ENCODE measurements at places on chromosomes 11 and 22.
A peak's percentile ranks its signal among the peaks of the same experiment; 100 is the strongest.

DNA sequence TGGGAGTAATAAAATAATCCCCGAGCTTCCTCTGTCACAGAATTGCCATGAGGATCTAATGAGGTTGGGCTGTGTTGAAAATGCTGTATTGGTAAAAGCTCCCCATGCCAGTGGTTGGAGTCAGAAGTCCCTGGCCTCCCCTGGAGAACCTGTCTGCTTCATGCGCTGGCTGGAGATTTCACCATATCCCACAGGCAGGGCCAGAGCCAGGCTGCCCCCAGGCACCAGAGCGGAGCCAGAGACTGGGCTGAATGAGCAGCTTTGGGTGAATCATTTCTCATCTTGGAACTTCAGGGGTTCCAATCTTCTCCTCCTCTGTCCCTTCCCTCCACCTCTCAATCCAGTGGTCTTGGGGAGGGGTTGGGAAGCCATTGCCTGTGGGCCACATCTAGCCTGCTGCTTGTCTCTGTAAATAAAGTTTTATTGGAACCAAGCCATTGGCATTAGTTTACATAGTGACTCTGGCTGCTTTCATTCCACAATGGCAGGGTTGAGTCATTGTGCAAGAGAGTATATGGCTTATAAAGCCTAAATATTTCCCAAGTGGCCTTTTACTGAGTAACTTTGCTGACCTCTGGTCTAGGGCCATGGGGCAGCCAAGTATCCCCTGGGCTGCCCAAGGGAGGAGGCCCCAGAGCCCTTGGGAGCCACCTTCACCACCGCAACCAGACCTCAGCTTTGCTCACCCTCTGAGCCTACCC lies 35.2 kb downstream of the LRRC10B start:
- peaks cover 94% of the 10 kb centered on the region for H3K4me1 ChIP-seq
- H3K36me3 ChIP-seq: no peaks in the 10 kb centered on the region
- no peak overlapping the region for H3K4me3 ChIP-seq
- peaks cover 13% of the 10 kb centered on the region for H3K27me3 ChIP-seq
- H3K27ac ChIP-seq: no peak overlapping the region

DNA sequence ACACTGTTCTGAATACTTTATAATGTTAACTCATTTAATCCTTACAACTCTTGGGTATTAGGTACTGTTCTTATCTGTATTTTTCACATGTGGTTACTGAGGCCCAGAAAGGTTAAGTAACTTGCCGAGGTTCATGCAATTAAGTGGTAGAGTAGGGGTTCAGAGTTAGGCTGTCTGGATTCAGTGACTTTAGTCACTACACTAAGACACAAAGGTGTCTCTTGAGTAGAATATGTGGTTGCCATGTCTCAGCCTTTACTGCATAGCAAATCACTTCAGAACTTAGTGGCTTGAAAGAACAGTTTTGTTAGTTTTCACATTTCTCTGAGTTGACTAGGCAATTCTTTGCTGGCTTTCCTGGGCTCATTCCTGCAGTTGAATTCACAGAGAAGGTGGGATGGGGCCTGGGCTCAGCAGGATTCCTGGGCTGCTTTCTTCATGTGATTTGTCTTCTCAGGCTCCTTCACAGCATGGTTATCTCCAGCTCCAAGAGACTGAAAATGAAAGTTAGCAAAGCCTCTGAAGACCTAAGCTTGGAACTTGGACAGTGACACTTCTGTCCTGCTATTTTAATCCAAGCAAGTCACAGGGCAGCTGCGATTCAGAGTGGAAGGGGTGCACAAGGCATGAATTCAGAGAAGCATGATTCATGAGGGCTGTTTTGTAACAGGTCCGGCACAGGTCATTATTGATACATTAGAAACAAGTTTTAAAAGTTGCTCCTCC lies 68.3 kb downstream of the SPECC1L start:
- H3K4me3 ChIP-seq: no peak overlapping the region
- H3K27ac ChIP-seq: no peak overlapping the region
- no peaks in the 10 kb centered on the region for H3K4me1 ChIP-seq
- H3K27me3 ChIP-seq: no peaks in the 10 kb centered on the region
- no peak for DNase-seq

GRCh38 chr11:19715373-19715772 lies 2.7 kb downstream of the NAV2 start:
- no peaks in the 10 kb centered on the region for H3K36me3 ChIP-seq
- H3K27me3 ChIP-seq: peaks cover 31% of the 10 kb centered on the region
- H3K4me1 ChIP-seq: peaks cover 64% of the 10 kb centered on the region
- no peak for DNase-seq

GRCh38 chr11:75813622-75814039 lies 1.4 kb upstream of the UVRAG start:
- no peak for DNase-seq
- no peaks in the 10 kb centered on the region for H3K36me3 ChIP-seq

DNA sequence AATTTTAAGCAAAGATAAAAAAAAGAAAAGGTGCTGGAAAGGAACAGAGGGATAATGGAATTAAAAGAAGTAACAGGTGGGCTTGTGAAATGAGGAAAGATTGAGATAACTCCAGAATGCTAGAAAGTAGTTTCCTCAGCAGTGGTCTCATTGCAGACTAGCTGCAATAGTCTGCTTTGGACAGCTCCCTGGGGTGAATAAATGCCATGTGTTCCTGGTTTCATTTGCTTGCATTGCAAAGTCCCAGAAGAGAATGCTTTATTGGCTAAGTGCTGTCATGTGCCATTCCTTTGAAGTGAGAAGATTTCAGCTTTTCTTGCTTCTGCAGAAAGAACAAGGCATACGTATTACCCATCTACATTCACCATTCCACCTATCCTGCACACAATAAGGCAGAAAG lies 478.8 kb upstream of the RAG2 start:
- peak; percentile 6 for DNase-seq
- H3K4me3 ChIP-seq: no peak overlapping the region
- H3K27me3 ChIP-seq: peaks cover 4% of the 10 kb centered on the region

GRCh38 chr11:112374486-112375140 lies 114.0 kb upstream of the PLET1 start:
- no peaks in the 10 kb centered on the region for H3K36me3 ChIP-seq
- H3K4me1 ChIP-seq: no peaks in the 10 kb centered on the region
- H3K27ac ChIP-seq: no peak overlapping the region
- H3K4me3 ChIP-seq: no peak overlapping the region
- peaks cover 6% of the 10 kb centered on the region for H3K27me3 ChIP-seq

GRCh38 chr11:70072461-70072860 lies 5.7 kb upstream of the ANO1 start:
- no peak overlapping the region for H3K4me3 ChIP-seq
- H3K27me3 ChIP-seq: peaks cover 98% of the 10 kb centered on the region
- no peaks in the 10 kb centered on the region for H3K36me3 ChIP-seq
- DNase-seq: no peak
- no peak overlapping the region for H3K27ac ChIP-seq

DNA sequence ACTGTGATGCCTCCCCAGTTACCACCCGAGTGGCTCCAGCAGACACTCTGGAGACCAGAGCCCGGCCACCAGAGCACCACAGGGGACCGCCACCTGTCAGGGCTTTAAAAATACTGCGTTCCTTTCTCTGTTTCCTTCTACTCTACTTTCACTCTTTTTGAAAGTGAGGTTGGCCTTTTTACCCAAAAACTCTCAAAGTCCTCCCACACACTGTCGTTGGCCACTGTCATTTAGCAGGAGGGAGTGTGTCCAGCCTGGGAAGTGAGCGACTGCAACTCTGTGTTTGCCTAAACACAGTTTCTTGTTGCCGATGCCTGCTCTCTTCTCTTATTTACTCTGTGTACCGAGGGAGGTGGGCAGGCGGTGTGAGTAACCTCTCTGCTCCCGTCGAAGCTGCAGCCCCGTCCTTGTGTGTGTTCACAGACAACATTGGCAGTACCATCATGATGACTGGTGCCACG lies 90.8 kb upstream of the CLDN5 start:
- peaks cover 20% of the 10 kb centered on the region for H3K27me3 ChIP-seq
- H3K4me3 ChIP-seq: no peak overlapping the region
- H3K27ac ChIP-seq: peak overlapping the region; percentile 51
- no peaks in the 10 kb centered on the region for H3K36me3 ChIP-seq

DNA sequence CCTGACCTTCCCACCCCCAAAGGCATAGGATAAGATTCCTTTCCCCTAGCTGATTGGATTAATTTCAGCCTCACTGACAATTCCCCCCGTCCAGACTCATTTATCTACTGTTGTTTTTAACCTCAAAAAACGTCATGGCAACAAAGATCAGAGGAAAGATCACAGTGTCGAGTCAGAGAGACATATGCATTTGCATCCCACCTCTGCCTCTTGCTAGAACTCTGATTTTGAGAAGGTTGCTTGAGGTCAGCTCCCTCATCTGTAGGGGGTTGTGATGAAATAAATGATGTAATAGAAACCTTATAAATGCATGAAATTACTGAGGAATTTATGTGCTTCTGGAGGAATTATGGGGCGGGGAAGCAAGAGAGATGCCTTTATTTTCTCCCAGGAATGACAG lies 53.3 kb upstream of the SYN3 start:
- no peak overlapping the region for H3K4me3 ChIP-seq
- peaks cover 2% of the 10 kb centered on the region for H3K27me3 ChIP-seq
- no peak for DNase-seq
- H3K4me1 ChIP-seq: peaks cover 44% of the 10 kb centered on the region
- H3K36me3 ChIP-seq: no peaks in the 10 kb centered on the region
- no peak overlapping the region for H3K27ac ChIP-seq

DNA sequence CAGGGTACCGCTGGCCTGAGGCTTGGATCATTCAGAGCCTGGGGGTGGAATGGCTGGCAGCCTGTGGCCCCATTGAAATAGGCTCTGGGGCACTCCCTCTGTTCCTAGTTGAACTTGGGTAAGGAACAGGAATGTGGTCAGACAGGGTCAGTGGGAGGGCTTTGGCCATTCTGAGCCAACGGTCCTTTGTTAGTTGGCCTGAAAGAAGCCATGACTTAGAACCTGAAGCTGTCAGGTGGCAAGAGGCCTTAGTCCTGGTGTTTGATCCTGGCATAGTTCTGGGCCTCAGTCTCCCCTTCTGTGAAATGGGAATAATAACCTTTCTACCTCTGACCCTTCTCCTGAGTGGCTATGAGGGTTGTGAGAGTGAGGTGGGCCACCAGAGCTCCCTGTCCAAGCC lies 8.3 kb downstream of the PGAP2 start:
- no peak overlapping the region for H3K27ac ChIP-seq
- H3K4me3 ChIP-seq: no peak overlapping the region
- peaks cover 2% of the 10 kb centered on the region for H3K27me3 ChIP-seq
- H3K36me3 ChIP-seq: peaks cover 8% of the 10 kb centered on the region

DNA sequence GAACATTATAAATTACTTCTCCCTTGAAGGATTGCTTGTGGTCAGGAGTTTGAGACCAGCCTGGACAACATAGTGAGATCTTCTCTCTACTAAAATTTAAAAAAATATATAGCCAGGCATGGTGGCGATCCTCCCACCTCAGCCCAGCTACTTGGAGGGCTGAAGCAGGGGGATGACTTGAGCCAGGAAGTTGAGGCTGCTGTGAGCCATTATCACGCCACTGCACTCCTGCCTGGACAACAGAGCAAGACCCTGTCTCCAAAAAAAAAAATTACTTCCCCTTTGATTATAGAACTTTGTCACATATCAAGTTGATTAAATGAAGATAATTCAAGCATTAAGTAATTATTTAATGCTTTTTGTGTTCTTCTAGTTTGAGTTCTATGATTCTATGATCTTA lies 65.1 kb upstream of the PRODH start:
- H3K4me1 ChIP-seq: peaks cover 14% of the 10 kb centered on the region
- no peak for DNase-seq
- peaks cover 68% of the 10 kb centered on the region for H3K27me3 ChIP-seq
- H3K27ac ChIP-seq: no peak overlapping the region
- H3K4me3 ChIP-seq: no peak overlapping the region

All from nephron progenitor cell (in vitro differentiated cells).